Stimulated activated CD8-positive, alpha-beta memory T cell treated with anti-CD3 and anti-CD28 coated beads, Interleukin-4, amount 100 ng/mL, for 4 hours (primary cell): ENCODE measurements at places on chromosomes 5 and 9.

DNA sequence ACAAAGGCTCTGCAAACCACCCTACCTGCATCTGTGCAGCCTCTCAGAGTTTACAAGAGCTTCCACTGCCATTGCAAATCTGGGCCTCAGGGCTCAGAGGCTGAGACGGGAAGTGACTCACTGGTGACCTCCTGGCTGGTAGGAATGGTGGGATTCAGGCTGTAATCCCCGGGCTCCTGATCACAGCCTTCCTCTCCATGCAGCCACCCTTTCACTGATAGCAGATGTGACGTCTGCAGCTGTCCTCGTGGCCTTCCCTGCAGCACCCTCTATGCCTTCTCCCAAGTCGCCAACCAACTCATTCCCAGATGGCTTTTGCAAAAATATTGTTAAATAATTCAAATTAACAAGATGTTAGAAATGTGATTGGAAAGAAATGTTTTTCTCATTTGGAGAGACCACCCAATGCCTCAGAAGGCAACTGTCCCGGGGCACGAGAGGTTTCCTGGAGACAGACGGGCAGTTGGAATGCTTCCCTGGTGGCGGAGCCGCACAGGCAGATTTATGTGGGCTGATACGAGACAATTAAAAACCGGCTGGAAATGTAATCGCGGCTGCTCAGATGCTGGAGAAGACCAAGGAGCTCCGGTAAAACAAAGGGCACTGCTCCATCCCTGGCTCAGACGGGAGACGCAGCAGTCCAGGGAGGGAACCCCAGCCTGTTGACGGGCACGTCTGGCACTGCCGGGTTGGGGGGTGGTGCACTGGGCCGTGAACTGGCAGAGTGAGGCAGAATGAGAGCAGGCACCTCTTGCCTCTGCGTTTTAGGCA lies 34.4 kb upstream of the SLC25A51 start:
- DNase-seq: no peak

DNA sequence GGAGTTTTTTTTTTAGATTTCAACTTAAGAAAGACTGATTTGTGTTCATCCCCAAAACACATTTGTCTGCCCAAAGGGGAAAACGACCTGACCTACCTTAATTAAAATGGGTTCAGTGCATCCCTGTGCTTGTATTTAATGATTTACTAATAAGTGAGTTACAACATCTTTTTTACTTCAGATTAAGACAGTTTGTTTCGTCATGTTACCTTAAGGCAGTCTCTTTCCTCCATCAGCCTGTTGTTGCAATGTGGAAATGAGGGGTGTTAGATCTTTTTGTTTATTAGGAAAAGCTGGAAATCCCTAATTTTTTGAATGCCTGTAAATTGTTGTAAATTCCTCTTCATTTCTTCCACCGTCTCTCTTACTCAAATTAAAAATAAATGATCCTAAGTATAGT lies 177.5 kb downstream of the GDNF start:
- no peak for DNase-seq

DNA sequence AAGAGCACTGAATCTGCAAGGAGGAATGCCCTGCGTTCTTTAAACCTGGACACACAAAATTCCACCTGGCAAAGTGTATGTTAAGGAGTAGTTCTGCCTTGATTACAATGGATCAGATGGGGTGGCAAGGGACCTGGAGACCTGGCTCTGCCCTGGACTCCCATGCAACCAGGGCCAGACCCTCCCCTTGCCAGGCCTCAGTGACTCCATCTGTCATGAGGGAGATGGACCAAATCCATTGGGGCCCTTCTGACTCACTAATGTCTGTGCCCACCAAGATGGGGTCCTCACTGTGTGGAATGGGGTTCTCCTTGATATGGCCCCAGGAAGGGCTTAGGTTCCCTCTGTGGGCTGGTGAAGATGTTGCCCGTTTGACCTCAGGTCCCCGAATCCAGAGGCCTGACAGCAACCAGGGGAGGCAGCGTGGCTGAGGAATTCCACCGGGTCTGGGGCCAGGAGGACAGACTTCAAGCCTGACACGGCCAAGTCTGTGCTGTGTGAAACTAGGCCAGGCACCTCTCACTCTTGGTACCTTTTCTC lies 100.3 kb downstream of the PAX5 start:
- no peak for DNase-seq

DNA sequence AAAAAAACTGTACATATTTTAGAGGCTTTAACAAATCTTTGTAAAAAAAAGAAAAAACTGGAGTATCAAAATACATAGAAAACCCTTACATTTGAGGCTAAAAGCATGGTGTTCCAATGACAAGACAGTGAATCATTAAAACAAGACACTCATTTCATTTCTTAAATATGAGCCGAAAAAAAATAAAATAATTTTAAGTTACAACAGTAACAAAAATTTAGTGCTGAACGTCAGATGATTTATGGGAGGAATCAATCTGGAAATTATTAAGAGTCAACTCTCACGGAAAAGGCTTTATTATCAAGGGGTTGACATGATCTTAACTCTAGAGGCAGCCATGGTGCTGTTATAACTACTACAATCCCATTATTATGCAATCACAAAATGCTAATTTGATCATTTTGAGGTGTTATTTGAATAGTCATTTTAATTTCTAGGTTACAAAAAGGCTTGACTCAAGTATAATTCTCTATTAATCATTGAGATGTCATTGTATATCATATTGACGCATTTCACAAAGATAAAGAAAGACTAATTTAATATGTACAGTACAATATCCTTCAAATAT lies 51.9 kb downstream of the MAPKAP1 start:
- no peak for DNase-seq

GRCh38 chr5:37055383-37055990 lies 178.9 kb downstream of the NIPBL start:
- DNase-seq: no peak

GRCh38 chr5:178502401-178503100 lies 87.6 kb downstream of the COL23A1 start:
- no peak for DNase-seq

DNA sequence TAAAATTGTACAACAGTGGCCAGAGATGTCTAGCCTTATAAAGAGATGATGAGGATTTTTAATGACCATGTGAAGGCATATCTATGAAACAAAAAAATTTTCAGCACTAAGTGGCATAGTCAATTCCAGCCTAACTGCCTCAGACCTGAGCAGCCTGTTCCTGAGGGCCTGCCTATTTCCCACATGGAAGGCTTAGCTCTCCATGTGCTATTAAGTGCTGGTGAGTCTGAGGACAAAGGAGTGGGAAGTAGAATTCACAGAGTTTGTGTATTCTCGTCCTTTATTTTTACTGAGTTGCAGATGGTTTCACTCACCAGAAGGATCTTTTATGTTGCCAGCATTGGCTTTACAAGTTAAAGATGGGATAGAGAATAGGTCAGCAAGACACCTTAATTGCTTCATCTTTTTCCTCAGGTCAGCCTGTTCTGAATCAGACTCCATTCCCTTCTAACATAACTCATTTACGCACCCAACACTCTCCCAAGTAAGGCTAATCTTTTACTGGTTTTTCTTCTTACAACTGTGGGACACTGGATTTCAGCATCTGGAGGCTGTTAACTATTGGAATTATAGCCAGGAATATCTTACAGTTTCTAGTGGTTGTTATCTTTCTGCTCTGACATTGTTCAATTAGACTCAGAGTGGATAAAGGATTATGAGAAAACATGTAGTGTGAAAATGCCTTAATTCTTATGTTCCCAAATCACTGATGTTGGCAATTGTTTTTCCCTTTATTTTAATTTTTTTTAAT lies 76.8 kb downstream of the ISOC1 start:
- no peak for DNase-seq

GRCh38 chr5:169074839-169075238 lies 226.1 kb downstream of the SLIT3 start:
- no peak for DNase-seq

DNA sequence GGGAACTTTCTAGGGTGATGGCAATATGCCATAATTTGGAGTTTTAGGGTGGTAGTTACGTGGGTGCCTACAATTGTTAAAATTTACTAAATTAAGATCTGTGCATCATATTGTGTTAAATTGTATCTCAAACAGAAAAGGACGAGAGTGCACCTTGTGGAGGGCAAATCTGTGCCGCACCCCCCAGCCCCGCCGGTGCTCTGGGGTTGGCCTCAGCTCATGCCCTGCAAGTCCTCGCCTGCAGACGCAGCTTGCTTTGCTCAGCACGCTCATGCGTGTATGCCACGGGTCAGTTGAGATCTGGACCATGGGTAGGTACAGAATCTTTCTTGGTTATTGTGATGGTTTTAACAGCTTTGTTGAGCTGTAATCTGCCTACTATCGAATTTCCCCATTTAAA lies 33.7 kb upstream of the FCN1 start:
- DNase-seq: no peak

GRCh38 chr5:124730381-124730780 lies 16.1 kb downstream of the ZNF608 start:
- DNase-seq: no peak

GRCh38 chr9:134319306-134320125 lies 6.7 kb upstream of the RXRA start:
- no peak for DNase-seq

GRCh38 chr5:90949469-90950358 lies 391.1 kb downstream of the ADGRV1 start:
- no peak for DNase-seq

GRCh38 chr5:11904265-11904906 lies at the start of gene CTNND2:
Gene CTNND2 (minus strand): TSS chr5:11904446. CDS start chr5:11903853, 593 bp downstream.
- no peak for DNase-seq

DNA sequence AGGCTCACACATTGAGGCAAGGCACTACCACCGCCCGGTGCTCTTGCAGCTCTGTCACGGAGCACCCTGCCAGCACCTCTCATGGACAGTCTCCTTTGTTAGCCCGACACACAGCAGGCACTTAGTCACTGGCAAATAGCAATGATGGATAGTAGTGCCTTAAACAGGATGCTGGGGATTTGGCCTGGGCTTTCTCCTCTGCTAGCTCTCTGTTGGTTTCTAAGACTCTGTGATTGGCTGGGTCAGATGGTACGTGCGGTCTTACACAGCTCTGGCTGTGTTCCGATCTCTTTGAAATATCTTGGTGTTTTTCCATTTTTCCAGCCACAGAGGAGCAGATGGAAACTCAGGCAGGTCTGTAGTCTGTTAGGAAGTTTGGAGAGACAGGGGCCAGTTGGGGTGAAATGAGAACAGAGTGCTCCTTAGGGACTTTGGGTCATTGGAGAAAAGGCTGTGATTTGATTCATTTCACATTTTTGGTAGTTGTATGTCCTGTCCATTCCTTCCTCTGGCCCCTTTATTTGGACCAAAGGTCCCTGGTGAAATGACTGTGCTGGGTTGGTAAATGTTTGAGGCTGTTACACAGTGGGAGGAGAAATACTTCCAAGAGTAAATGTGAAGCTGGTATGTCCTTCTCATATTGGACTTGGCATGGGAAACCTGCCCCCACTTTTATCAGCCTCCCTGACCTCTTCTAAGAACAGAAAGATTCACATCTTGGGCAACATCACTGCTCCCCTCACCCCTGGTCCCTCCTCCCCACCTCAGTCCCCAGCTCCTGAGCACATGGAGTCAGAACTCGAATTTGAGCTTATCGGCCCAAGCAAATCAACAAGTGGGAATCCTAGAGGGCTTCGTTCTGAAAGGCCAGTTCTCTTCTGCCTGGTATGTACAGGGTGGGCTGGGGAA lies 3.4 kb downstream of the SMIM3 start:
- DNase-seq: no peak

DNA sequence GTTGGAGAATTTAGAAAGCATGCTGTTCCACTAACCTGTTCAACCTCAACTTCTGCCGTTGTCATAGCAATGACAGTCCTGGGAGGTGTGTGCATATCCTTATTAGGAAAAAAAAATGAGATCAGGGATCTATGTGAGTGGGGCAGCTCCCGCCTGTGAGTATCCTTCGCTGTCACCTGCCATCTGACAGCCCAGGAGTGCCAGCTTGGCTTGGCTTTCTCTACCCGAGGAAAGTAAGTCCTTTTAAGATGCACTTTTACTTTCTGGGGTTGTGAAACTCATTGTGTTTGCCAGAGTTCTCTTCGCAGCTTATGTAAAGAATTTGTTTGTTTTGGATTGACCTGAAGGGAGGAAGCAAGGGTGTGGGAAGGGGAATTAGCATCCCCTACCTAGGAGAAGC lies 21.8 kb downstream of the PCDHAC2 start:
- DNase-seq: no peak

DNA sequence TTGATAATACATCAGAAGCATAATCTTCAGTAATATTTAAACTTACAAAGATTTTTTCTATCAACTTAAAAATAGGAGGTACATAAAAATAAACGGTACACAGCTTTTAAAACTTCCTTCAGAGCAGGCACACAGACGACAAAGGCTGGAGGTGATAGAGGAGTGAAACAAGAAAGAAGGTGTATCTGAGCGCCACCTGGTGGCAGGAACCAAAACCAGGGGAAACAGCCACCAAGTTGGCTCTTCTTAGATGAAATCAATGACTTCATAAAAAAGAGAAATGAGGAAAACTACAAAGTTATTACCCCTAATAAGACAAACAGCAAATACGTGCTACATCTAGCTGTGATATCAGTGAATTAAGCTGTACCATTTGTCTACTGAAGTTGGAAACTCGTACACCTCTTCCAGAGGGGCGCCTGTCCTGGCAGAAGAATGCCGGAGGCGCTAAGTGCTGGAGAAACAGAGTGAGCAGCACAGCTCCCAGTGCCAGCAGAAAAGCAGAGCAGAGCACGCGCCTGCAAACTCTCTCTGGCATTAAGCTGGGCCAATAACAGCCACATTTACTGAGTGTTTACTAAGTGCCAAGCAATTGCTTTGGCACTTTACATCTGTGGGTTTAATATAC lies 85.9 kb downstream of the SETX start:
- peak; percentile 45 for DNase-seq

GRCh38 chr5:12204761-12205160 lies 300.5 kb upstream of the CTNND2 start:
- DNase-seq: no peak

DNA sequence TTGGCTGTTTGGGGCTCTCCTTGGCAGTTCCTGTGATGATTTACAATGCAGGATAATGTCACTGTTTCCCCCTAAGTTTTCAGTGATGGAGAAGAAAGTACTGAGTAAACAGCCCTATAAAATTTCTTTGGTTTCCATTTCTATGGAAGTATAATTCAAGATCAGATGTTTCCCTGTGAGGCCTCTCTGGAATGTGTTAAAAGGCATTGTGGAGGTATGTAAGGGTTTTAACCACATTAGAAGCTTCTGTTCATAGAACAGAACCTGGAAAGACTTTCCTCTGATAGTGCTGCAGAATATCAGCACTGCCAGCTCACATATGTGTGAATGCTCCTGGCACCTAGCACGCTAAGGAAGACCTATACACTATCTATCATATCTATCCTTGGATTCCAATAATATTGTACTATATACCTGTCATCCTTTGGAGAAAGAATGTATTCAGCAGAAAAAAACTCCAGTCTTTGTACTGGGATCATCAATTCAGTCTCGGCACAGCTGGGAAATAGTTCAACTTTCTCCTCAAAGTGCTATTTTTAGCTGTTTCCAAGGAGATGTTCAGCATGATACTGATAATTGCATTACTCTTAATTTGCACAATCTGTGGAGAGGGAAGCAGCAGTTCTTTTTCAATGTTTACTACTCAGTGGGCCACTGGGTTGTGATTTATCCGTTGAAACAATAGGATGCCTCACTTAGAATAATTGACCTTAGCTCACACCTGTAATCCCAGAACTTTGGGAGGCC lies 21.9 kb downstream of the TTC1 start:
- DNase-seq: no peak
